ENCODE measurements at places on chromosomes 6 and 20. TPM values are rescaled to one million over a fixed set of nuclear protein-coding genes. Genes with fewer than 3 reads are reported as not detected.

DNA sequence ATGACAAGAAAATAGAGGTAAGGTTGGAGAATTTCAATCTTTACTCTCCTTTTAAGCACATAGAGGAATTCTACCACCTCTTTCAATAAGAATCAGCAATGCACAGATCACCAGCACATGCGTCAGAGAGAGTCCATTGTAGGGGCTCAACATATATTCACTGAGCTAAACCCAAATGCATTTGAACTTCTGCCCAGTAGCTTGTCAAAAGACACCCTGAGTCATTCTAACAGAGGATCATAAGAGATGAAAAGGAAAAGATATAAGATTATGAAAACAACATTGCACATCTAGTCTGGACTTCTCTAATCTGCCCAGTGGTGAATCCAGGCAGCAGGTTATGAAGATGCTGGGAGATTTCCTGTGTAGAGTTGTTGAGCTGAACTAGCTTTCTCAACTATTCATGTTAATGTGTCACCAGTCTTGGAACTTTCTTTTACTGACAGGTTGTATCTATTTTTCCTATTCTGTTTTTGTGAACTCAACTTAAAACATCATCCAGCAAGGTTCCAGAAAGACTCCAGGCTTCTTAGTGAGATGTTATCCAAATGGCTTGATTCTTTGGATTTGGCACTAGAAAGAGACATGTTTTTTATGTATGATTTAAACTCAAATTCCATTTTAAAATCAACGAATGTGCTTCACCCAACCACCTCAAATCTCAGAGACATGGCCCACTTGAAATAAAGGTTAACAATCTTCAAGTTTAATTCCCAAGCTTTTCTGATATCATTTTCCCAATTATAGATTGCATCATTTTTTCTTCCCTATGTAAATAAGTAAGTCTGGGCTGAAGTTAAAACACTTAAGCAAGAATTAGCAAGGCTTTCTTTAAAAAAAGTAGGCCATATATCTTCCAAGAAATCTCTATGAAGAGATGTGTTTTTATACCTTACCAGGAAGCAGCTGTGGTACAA is 89.3 kb downstream of the TSHZ2 start:
- DNase-seq: no peak

DNA sequence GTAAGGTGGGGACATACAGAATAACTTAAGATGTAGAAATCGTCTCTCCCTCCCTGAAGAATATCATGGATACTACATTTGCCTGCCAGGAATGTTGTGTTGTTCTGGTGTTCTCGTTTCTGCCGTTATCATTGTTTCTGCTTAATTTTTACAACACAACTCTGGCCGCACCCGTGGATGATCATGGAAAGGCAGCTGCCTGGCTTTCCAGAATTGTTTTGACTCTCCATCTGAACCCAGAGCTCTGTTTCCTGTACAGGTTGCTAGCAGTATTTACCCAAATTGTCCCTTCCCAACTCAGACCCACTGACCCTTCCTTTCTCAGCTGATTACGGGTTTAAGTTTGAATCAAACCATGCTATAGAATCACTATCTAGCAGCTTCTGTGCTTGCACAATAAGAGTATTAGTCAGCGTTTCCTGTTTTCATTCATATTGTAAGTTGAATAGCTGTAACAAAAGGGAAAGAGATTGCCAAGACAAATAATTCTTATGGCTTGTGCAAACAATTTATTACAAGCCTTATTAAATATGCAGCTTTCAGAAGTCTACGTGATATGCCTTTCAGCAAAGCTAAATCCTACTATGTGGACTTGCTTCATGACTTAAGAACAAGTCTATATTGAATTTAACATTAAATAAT is 139.0 kb downstream of the MTHFD1L start:
- DNase-seq: no peak

DNA sequence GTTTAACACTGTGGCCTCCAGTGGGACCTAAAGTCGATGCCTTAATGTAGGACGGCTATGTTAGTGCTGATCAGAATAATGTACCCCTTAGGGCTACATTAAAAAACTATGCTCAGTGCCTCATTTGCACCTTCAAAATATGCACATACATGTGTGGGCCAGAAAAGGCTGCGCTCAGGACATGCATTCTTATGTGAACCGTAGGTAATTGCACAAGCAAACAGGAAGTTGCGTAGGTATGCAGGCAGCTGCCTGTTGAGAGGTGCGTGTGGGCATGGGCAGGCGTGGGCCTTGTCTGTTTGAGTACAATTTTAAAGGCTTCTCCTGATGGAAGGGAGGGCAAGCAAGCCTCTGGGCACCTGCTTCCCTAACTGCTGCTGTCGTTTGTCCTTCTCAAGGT is 116.2 kb upstream of the JAG1 start:
- DNase-seq: no peak

DNA sequence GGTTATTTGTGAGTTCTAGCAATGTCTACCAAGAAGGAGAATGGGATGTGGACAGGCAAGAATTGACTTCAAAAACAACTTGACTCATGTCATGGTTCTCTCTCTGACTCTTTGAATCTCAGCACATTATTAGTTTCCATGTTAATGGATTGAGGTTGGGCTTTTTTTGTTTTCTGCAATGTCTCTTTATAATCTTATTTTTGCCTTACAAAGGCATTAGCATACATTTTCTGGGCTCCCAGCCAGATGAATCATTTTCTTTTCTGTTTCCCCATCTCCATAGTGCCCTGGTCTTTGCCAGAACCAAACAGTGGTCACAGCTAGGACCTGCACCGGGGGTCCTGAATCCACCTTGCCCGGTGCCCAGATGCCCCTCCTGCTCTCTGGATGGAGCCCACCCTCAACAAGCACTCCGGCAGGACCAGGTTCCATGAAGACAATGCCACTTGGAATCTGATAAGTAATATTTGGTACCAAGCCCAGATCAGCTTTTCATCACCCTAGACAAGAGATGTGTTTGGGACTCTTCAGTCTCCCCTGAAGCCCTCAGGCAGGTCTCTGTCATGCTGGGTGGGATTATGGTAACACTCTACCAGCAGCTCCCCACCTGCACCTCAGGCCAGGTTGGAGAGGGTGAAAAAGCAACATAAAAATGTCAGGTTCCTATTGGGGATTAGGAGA is 266.7 kb upstream of the SULF2 start:
- DNase-seq: no peak

DNA sequence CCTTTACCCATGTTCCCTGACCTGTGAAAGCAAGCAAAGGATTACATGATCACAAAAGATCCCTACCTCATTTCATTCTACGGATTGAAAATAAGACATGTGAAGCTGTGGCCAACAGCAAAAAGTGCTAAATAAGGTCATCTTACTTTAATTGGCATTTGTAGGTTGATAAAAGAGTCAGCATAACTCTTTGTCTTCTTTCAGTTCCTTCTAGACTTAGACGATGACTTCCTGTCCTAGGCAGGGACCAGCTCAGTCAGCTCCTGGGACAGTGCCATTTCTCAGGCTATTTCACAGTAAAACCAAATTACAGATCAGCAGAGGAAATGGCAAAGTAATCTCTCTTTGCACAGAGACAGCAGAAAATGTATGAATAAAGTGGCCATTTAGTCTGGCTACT is 480.7 kb downstream of the RFPL4B start:
- DNase-seq: peak; percentile 34

GRCh38 chr6:16805243-16805950 is 44.1 kb upstream of the ATXN1 start:
- DNase-seq: no peak

GRCh38 chr6:11009353-11009752 is 34.8 kb downstream of the ELOVL2 start:
- no peak for DNase-seq

DNA sequence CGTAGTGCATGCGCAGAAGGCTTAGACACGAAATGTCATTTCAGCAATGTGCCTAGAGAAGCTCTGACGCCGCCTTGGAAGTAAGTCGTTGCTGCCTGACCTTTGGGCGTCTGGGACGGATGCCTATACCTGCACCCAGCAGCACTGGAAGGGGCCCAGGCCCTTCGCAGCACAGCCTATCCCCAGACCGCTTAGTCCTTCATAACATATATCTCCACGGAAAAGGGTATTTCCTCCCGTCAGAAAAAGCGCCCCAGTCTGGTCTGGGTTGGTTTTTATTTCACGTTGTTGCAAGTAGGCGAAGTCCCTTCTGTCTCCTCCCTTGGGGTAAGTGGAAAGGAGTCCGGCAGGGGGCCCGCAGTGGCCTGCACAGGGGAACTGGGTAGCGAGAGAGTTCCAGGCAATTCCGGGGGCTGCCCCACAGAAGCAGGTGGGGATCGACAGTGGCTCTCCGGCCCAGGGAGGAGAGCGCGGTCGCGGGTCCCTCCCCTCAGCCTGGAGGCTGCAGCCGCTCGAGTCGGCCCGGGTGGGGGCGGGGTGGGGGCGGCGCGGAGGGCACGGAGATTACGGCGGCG is 559 bp upstream of the EYA4 start:
- peak; percentile 34 for DNase-seq

DNA sequence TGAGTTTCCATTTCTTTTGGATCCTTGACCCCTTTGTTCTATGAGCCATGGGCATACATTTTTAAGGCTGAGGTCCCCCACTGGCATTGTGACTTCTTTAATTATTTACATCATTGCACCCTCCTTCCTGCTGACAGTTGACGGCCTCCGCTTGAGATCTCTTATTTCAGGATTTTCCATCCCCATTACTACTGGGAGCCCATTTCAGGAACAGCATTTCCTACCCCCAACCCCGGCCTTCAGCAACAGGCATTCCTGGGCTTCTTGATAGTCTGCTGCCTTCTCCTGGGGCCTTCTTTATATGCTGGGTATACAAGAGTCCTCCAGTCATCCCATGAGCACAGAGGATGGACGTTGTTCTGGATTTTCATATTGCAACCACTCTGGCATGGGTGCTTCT is 3.8 kb downstream of the ULBP1 start:
- DNase-seq: no peak

- DNase-seq: no peak
Observed at GRCh38 chr6:87154641-87154992, 748 bp upstream of the ZNF292 start.

The GID8 gene
- polyA plus RNA-seq: 27.3 TPM

The ABHD16B gene
- polyA plus RNA-seq: 10.8 TPM

The ULBP3 gene
- 10.3 TPM for polyA plus RNA-seq

The IRF4 gene
- polyA plus RNA-seq: 1.8 TPM

The RUNX2 gene
- 6.0 TPM for polyA plus RNA-seq

The OR11A1 gene
- 0.13 TPM for polyA plus RNA-seq

The HSPA12B gene
- 8.0 TPM for polyA plus RNA-seq

The ARG1 gene
- 0.34 TPM for polyA plus RNA-seq

The CST4 gene
- not detected for polyA plus RNA-seq
